GOT3 (cell line): ENCODE measurements at places on chromosomes 12 and 14.

DNA sequence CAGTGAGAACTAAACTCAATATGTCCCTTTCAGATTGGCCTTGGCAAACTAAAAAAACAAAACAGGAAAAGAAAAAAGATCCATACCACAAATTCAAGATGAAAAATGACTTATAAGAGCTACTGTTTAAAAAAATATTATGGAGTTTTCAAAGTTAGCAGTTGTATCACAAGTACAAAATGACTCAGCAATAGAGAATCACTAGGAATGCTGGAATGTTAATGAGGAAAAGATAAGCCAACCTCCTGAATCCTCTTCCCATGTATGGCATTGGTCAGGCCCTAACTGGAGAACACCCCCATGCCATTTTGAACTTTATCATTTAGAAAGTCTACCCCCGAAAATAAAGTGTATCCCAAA lies 62.2 kb downstream of the PPP1R36 start:
- DNase-seq = no peak

DNA sequence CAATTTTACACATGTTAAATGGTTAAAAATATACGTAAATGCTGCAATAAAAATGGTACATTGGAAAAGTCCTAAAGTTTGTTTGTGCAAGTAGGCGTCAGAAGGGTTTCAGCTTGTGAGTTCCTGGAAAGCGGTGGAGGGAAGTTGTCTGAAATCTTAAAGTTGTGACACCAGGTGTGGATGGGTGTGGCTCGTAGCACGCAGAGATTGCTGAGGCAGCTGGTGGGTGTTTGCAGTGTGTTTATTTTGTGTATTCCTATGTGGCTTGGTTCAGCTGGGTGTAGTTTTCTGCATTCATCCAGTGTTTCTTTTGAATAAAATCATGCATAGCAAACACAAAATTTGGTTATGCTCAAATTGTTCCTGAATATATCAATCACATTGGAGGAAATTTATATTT lies 136.8 kb upstream of the TBX3 start:
- DNase-seq = no peak

- DNase-seq = no peak
Observed at GRCh38 chr14:30607156-30607780, 14.9 kb upstream of the SCFD1 start.

GRCh38 chr14:23633160-23633701 lies 2.9 kb upstream of the DHRS2 start:
- DNase-seq = no peak

DNA sequence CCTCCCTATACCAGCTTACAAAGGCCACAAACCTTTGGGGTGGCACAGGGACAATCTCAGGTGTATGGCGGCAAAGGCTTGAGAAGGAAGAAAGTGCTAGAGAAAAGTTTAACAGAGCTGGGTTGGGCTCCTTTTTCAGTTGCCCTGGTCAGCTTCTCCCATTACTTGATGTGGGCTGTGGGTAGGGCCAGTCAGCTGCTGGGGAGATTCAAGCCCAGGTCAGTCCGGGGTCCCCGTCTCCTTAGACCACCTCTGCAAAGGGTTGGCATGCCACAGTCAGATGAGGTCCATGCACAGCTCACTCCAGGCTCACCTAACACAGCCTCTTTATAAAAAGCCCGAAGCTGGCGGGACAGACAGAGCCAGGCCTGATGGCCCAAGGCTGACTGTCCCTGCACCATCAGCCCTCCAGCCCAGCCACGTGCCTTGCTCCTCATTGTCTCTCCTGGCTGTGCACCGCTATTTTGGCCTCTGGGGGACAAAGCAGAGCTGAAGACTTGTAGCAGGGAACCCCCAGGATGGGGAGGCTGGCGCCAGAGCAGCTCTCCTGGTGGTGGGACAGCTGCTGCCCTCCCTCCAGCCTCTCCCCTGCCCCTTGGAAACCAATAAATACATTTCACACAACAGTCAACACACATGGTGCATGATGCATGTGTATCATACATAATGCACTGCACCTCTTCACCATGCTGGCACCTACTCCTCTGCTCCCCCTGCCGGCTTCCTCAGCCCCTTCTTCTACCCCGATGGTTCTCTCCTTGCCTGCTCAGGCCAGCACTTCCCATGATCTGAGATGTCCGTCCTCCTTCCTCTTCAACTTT lies 61.7 kb upstream of the DDX11 start:
- no peak for DNase-seq
